Erythroblast (primary cell): ENCODE measurements at places on chromosomes 7 and 10.

- DNase-seq, result no peak
Measured at GRCh38 chr7:44382459-44383265, 57.3 kb upstream of the CAMK2B start.

DNA sequence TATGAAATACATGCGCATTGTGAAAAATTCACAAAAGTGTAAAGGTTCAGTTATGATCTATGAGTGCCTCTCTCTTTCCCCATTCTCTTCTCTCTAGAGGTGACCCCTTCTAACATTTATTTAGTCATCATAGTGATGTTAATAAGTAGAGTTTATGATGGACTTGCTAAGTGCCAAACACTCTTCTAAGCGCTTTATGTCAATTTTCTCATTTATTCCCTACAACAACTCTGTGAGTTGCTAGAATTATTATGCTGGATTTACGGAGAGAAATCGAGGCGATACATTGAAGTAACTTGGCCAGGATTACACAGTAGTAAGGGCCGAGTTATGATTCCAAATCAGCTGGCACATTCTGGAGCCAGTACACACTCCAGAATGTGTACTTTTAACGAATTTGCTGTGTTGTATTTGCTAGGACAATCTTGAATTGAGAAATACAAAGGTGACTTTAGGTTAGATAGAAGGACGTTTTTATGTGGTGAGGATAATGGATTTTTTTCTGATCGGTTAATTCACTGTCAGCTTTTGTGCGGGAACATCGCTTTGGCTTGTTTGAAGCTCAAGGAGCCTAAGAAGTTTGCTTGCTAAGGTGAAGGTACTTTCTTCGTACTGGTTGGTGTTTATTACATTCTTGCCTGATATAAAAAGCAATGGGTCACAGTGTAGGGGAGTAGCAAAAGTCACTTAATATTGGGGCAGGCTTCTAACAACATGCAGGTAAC, 1.4 kb downstream of the ATRNL1 start:
- no peak for DNase-seq

DNA sequence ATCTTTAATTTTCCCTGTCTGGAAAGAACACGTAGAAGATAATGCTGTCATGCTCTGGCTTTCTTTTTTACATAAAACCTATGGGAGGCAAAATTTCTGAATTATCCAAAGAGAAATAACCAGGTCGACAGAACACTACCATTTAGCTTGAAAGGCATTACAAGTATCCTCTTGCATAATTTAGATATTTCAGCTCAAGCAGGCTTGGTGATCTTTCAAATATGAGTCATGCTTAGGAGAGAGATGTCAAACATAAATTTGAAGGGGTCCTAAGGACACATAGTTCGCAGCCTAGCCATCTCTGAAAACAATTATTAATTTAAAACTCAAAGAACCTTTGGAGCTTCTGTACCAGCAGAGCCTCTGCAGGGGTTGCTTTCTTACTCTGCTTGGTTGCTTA, 100.9 kb downstream of the FAS start:
- DNase-seq, result no peak

DNA sequence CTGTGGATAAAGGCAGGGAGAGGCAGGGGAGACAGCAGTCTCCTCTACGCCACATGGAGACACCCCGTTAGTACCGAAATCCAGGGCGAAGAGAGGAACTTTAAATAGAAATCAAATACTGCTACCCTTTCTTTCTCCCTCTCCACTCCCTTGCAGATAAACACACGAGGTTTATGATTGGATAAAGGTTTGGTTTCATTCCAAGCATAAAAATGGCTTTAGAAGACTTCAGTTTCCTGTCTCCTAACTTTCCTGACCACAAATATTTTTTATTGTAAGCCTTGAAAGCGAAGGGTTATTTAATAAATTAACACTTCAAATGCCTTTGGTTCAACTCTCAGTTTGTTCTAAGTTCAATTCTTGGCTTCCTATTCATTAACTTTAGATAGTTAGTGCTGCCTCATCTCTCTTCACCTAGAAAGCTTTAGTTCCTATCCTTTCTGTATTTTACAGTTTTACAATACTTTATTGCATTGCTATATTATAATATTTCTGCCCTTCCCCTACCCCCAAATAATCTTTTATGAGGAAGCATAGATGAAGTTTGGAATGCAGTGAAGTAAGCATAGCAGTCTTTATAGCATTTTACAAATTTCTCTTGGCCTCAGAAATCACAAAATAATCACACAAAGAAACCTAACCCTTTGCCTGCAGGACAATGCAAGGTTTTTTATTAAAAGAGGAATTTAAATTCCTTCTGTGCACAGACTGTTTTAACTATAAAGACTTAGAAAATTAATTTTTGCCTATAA, 31.5 kb upstream of the ARID5B start:
- DNase-seq, result no peak

- DNase-seq, result peak; percentile 44
Measured at GRCh38 chr10:103661198-103661950, 167.9 kb downstream of the NEURL1 start.

DNA sequence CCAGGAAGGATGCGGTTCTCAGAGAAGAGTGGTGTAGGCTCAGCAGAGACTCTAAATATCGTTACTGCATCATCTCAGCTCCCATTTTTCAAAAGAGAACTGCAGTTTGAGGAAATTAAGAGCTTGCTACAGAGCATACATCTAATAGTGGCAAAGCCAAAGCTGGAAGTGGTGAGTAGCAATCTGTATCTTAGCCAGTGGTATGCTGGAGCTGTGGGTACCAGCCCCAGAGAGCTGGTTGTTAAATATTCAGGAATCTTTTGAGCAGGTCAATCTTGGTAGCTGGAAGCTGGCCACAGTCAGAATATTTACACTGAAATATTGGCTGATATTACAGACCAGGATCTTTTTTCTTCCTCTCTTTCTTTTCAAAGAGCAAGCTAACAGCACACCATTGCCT, 88.4 kb upstream of the STEAP1B start:
- no peak for DNase-seq

DNA sequence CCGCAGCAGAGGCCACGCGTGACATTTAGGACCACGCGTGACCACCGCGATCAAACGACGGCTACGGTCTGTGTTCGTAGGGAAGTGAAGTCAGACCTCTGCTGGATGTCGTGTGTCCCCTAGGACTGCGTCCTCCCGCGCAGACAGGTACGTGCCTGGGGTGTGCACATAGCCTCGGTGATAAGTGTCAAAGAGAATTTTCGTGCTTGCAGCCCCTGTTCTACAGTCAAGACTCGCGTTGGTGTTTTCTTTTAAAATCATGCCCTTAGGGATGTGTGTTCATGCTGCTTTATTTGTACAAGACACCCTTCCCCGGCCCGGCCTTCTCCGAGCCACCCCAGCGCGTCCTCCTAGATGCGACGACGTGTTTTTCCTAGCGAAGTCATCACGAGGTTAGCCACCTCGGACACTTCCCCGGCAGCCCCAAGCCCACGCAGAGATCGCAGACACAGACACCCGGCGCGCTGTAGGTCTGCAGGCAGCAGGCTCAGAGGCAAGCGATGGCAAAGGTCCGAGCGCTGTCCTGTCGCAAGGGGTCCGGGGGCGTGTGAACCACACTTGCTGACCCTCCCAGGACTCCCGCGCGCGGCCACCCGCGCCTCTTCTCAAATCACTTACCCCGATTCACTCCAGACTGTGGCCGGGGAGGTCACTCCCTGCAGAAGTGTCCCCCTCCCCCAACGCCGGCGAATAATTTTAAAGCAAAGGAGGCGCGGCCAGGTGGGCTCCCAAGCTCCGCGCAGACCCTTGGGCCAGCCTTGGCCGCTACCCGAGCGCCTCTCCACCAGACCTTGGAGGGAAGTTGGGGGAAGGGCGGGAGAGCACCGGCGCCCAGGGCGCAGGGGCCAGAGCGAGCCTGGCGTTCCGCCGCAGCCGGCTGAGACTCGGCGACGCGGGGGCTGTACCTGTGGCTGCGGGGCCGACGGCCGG, 552 bp downstream of the MKX start:
- DNase-seq, result no peak

GRCh38 chr10:112967200-112967599, 17.2 kb downstream of the TCF7L2 start:
- DNase-seq, result no peak

DNA sequence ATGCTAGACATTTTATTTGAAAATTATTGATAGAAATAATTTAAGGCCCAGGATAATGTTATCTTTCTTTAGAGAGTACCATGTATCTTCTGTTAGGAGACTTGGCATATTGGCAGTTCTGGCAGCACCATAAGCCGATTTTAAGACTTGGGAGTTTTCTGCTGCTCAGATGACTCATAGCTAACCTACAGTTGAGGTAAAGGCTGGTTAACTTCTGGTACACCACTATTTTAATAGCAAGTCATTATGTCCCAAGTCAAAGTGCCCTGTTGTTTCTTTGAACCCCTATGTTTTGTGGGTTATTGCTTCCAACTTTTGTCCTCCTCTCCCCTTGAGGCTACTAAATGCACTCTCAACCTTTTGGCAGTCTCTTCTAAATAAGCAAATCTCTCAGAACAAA, 25.2 kb downstream of the ATRNL1 start:
- DNase-seq, result no peak

- no peak for DNase-seq
Measured at GRCh38 chr7:119900996-119901672, 371.8 kb upstream of the KCND2 start.

- no peak for DNase-seq
Measured at GRCh38 chr10:2870654-2871053, 196.7 kb upstream of the PFKP start.

DNA sequence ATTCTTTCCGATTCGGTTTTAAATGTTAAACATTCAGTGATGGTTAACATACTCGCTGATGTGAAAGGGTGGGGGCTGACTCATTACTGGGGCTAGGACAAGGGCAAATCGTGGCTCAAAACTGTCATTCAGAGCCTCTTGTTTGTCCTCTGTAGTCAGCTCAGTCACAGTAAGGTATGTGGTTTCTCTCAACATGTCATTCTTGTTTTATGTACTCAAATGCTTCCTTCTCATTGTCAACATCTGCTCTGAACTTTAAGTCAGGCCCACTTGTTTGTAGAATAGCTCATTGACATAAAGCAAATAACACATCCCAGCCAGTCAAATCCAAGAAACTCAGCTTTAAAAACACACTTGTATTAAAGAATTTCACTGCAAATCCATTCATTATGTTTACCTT, 7.3 kb downstream of the SLC16A9 start:
- DNase-seq, result no peak

- no peak for DNase-seq
Measured at GRCh38 chr10:55311848-55312635, 511.0 kb upstream of the PCDH15 start.

- no peak for DNase-seq
Measured at GRCh38 chr10:116316503-116316902, 7.7 kb upstream of the CCDC172 start.

DNA sequence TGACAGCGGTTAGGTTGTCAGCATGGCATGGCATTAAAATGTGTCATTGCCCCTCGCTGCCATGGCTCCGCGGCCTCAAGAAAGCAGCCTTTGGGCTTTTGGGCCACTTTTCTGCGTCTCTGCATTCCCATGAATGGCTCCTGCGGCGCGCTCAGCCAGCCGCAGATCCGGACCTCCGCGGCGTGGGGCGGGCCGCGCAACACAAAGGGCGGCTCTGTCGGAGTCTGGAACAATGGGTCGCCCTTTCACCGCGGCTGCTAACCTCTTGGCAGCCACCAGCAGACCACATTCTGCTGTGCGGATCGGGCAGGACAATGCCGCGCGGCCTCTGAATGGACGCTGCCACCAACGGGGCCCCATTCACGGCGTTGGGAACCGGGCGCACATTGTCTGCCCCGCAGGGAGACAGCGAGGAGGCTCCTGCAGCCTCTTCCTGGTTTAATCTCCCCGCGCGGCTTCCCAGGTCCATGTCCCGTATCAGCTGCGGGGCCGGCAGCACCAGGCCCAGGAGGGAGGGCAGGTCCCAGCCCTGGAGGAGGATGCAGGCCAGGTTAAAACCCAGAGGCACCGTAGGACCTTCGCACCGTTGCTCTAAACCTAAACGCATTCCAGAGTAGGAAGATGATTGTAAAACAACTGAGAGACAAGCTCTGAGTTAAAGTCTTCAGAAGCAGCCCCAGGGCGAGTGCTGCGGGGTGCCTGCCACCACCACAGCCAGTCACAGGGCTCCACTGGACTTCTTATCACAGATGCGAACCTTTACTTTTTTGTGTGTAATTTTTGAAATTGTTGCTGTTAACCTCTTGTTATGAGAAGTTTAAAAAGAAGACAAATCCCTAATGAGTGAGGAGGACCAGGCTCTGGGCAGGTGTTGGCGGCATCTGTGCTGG, 71.6 kb downstream of the NKX6-2 start:
- no peak for DNase-seq

GRCh38 chr10:117684672-117685211, 142.2 kb downstream of the EMX2 start:
- DNase-seq, result peak; percentile 28

- DNase-seq, result no peak
Measured at GRCh38 chr7:78222001-78222751, 423.6 kb downstream of the PHTF2 start.

GRCh38 chr7:152674860-152675758, 832 bp downstream of the XRCC2 start:
- peak; percentile 75 for DNase-seq

DNA sequence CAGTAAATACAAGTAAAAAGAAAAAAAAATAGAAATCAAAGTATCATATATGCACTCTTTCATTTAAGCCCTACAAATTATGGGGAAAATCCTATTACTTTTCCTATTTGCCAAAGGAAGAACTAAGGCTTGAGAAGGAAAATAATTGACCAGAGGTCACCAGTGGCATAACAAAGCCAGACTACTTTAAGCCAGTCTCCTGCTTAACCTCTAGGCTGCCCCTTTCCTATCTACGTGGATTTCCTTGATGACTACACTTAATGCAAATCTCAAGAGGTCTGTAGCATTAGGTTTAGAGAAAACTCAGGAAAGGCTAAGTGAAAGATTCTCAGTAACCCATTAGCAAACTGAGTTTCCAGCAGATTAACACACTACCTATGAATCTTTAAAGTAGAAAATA, 49.8 kb downstream of the TPK1 start:
- DNase-seq, result no peak

GRCh38 chr7:134290286-134290685, 26.4 kb downstream of the SLC35B4 start:
- DNase-seq, result no peak

DNA sequence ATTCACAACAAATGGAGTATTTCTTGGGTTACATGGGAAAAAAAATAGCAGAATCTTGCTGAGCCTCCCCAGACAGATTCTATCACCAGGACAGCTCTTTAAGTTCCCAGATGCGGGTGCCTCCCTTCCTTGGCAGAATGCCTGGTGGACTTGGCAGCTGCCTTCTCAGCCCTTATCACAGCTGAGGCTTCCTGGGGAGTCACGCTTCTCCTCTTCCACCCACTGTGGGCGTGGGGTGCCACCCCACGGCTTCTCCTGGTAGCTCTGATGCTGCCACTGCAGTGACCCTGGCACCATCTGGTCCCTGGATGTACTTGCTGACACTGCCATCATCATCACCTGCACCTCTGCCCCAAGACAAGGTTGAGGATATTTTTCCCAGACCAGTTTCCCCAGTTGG, 16.2 kb upstream of the NME8 start:
- DNase-seq, result peak; percentile 95

- no peak for DNase-seq
Measured at GRCh38 chr10:119614686-119615085, 17.9 kb upstream of the TIAL1 start.

DNA sequence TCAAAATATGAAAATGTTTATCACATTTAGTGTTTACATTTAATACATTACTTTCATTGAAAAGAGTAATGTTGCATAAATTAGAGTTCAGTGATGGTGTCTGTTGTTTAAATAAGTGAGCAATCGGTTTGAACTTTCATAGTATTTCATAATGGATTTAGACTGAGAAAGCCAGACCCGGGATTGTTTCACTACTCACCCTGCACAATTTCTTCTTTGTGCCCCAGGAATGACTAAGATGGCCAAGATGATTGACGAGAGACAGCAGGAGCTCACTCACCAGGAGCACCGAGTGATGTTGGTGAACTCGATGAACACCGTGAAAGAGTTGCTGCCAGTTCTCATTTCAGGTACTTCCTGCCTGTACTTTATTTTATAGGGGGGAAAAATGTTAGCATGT, 74.6 kb downstream of the VCL start:
- DNase-seq, result no peak
